Keratinocyte (primary cell): ENCODE measurements at places on chromosomes 4 and X.

DNA sequence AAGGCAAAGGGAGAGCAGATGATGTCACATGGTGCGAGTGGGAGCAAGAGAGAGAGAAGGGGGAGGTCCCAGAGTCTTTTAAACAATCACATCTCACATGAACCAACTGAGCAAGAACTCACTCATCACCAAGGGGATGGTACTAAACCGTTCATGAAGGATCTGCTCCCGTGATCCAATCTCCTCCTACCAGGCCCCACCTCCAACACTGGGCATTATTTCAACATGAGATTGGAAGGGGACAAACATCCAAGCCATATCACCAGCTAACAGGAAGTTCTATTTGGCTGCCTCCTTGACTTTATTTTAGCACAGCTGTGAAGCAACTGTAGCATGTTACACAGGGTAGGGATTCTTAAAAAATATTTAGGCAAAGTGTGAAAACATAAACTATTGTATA lies 102.5 kb downstream of the DDIT4L start:
- no peak for DNase-seq

- DNase-seq, result peak; percentile 32
These were observed 12.3 kb downstream of the MSL3 start for GRCh38 chrX:11770320-11770719.

GRCh38 chr4:57137261-57137660 lies 27.1 kb upstream of the IGFBP7 start:
- no peak for DNase-seq

DNA sequence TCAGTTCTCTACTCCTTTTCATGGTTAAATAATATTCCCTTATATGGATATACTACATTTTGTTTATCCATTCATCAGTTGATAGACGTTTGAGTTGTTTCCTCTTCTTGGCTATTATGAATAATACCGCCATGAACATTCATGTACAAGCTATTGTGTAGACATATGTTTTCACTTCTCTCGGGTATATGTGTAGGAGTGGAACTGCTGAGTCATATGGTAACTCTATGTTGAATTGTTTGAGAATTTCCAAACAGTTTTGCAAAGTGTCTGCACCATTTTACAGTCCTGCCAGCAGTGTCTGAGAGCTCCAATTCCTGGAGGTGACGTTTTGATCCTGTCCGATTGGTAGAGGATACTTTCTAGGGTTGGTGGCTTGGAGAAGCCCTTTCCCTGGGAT lies 23.6 kb downstream of the PLAC1 start:
- no peak for DNase-seq

DNA sequence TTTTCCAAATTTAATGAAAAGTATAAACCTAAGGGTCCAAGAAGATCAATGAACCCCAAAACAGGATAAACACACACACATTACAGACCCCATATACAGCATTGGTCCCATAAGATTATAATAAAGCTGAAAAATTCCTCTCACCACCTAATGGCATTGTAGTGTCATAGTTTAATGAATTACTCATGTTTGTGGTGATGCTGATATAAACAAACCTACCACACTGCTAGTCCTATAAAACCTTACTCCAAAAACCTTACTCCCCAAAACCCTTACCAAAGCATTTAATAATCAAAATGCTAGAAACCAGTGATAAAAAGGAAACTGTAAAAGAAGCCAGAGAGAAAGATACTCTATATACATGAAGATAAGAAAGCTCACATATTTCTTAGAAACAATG lies 148.1 kb upstream of the SH3RF1 start:
- no peak for DNase-seq

DNA sequence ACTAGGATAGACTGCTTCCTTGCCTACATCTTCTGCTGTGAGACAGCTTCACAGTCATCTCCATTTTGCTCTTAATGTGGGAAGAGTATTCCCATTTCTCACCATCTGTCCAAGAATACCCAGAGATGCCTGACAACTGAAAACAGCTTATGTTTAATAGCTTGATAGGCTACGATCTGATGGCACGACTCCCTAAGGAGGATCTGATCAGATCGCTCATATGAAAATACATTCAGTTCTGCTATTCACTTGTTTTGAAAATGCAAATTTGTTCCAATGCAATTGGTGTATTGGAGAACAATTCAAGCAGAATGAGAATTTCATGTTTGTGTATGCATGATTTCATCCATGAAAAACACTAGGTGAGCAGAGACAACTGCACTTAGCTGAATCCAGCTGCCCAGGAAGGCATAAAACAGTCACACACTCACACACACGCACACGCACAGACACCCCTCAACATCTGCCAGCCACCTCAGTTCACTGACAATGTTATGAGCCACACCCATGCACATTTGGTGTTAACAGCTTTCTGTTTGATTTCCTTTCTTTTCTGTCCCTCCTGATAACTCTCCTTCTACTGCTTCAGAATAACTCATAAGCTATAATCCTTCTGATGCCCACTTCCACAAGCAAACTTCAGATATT lies 29.6 kb downstream of the TRIML1 start:
- no peak for DNase-seq

DNA sequence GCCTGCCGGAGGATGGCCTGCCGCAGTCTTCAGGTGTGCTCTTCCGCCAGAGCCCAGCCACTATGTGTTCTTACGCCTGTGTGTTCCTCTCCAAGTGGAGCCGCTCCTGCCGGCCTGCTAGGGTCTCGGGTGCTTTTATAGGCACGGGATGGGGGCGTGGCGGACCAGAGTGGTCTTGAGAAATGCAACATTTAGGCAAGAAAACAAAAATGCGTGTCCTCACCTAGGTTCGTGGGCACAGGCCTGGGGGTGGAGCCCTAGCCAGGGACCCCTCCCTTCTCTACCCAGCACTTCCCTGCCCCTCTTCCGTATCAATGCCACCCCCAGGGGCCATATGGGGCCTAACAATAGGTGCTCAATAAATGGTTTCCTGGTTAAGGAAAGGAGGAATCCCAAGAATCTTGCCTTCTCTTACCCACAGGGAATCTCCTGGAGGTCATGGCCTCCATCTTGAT lies 34.4 kb upstream of the LRBA start:
- no peak for DNase-seq

- DNase-seq, result no peak
These were observed 4.0 kb downstream of the HERC6 start for GRCh38 chr4:88382621-88383020.

GRCh38 chr4:2712261-2712842 lies 43.8 kb downstream of the TNIP2 start:
- no peak for DNase-seq

DNA sequence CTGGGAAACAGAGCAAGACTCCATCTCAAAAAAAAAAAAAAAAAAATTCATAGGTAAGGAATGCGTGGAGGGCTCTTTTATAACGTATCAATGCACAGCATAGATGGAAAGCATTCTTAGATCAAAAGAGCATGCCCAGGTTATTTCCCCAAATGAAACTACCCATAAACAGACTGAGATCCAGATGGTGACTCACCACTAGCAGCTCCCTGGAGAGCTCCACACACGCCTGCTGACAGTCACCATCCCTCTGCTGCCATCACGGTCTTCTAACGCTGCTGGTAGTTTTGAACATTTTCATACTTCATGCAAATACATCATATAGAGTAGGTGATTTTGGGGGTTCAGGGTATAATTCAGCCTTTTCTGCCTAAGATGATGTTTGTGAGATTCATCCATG lies 136.9 kb downstream of the ASMT start:
- no peak for DNase-seq

DNA sequence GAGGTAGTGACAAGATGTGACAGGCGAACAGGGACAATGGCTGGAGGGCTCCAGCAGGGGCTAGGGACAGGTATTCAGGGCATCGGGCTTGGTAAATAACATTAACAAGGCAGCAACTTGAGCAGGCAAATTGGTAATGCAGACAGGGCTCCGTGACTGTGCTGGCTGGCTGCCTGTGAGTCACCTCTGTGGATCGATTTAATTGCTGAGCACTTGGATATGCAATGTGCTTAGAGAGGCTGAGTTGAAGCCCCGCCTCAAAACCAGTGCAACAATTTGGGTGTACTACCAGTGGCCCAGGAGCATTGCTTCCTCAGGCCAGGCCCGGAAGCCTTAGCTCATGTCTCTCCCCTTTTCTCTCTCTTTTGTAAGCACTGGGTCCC lies 19.5 kb downstream of the CNGA2 start:
- DNase-seq, result peak; percentile 15

- no peak for DNase-seq
These were observed 78.9 kb downstream of the RFC1 start for GRCh38 chr4:39287223-39287622.

GRCh38 chrX:8636497-8636896 lies 95.4 kb downstream of the ANOS1 start:
- DNase-seq, result no peak

- DNase-seq, result no peak
These were observed 4.0 kb downstream of the PPP2R2C start for GRCh38 chr4:6468376-6468775.

DNA sequence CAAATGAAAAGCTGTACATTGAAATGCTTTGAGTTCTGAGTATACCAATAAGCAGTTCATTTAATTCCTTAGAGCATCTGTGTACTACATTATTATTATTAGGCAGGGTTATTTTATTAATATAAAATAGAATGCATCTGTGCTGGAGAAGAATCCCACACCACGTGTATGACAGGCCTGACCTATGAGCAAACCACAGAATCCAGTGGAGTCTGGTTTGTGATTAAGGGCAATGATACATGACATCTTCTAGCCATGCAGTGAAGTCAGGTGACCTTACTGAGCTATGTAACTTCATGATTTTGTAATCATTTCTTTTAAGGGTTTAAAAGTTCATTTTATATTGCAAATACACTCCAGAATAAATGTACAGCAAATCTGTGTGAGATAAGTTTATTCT lies 1165.0 kb upstream of the TENM3 start:
- DNase-seq, result no peak

- DNase-seq, result no peak
These were observed 155.0 kb downstream of the QDPR start for GRCh38 chr4:17356926-17357325.

DNA sequence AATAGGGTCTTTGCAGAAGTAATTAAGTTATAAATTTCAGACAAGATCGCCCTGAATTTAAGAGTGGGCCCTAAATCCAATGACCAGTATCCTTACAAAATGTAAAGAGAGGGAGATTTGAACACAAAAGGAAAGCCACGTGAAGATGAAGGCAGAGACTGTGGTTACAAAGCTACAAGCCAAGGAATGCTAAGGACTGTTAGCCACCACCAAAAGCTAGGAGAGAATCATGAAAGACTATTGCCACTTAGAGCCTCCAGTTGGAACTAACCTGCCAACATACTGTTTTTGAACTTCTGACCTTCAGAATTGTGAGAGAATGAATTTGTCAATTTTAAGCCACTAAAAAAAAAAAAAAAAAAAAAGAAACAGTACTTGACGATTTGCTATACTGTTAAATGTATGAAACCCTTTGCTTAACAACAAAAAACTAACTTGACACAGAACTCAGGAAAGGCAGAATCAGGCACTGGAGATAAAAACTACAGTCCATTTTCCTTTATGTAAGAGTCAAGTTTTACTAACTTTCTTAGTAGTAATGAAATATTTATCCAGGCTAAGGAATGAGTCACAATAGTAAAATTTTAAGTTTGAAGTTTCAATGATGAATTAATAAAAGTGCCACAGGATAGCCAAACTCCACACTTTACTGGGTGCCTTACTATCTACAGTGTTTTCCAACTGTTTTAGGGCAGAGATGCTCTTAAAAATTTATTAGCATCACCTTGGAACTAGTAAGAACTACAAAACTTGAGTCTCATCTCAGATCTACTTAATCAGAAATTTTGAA lies 25.1 kb downstream of the DHX15 start:
- DNase-seq, result no peak

DNA sequence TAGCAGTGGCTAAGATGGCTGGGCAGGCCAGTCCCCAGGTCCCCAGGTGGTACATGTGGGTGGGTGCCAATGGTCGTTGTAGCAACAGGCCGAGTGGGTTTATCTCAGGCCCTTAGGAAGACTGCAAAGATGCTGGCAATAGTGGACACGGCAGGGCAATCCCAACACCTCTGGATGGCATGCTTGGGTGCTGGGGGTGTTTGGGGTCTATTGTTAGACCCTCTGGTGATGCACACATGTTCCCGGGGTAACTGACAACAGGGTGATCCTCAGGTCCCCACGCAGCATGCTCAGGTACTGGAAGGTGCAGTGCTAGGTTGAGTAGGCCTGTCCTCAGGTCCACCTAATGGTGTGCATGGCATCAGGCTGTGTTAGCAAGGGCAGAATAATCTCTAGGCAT lies 267.5 kb downstream of the ANKRD50 start:
- DNase-seq, result no peak

DNA sequence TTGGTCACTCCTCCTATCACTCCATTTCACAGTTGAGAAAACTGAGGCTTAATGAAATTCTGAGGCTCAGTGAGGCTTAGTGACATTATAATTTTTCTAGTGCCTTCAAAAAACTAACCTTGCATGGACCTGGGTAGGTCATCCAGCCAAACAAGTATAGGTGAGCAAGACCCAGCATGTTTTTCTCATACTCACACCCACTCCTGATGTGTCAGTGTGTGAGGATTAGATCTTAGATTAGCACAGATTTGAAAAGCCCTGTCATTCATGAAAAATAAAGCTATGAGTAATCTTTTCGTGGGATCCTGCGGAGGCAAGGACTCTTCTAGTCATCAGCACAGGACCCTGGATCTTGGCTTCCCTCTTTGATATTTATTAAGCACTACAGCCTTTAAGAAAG lies 146.7 kb downstream of the CHIC2 start:
- DNase-seq, result peak; percentile 83

DNA sequence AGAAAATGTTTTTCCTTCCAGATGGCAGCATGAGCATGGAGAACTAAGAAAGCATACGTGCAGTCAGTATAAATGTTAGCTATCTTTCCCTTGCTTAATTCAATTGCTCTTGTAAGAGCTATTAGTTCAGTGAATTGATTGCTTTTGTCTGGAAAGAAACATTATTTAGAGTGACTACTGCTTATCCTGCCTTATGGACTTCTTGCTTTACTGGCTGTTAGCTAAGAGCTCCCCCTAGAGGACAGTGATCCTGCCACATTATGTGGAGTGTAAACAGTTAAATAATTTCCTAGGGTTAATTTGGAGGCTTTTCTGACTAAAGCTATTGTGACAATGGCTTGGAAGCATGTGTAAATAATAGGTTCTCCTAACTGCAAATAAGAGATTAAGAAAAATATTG lies 1402.4 kb downstream of the FAM133A start:
- DNase-seq, result no peak

DNA sequence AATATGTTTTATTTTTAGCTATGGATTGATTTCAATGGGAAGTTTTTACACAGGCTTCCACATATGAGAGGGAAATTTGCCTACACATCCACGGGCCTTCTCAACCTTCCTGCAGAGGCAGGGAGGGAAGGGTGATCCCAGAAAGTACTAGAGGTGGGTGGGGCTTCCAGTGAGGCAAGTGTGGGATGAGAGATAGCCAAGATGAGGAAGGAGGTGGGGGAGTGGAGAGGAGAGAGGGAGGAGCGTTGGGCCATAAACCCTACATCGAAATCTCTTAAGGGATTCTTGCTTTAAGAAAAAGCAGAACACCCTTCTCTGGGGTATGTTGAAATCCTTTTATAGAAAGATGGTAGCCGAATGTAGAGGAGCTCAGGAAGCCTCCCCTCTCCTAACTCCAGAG lies 19.0 kb downstream of the NKX6-1 start:
- no peak for DNase-seq
